ENCODE measurements at places on chromosomes 1 and 21. TPM values are rescaled to one million over a fixed set of nuclear protein-coding genes. Genes with fewer than 3 reads are reported as not detected.
A peak's percentile ranks its signal among the peaks of the same experiment; 100 is the strongest.

DNA sequence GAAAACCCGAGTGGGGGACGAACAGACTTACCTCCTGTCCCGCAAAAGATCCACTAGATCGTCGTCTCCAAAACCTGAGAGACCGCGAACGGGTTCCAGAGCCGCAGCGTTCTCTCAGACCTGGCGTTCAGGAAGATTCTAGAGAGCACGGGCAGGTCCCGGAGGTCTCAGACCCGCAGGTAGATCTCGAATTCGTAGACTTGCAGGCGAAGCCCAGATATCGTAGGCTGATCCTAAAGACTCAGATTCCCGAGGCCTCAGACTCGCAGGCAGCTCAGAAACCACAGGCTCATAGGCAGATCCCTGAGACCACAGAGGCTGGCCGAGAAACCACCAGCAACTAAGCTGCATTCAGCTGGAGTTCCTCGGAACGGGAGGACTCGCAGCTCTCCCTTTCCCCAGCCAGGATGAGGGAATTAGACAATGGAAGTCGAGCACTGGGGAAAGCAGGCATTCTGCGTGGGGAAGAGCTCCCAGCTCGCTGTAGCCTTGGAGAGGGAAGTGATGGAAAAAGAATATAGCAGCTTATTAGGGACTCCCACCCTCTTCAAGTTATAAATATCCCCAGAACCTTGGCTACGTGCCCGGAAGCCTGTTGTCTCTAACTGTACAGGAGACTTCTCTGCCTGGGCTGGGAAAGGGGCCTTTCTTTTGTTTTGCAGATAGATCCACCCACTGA lies at the start of gene ZNF436:
Gene ZNF436, minus strand, starts transcription at position 502 of the 679 bp plus-strand sequence. CDS start 1,831 bp downstream, outside the sequence.
- DNase-seq = peak; percentile 85

GRCh38 chr1:10815858-10816195 lies 19.4 kb upstream of the CASZ1 start:
- DNase-seq = no peak

Gene GCSAML
- 0.14 TPM for total RNA-seq

Gene UROD
- 98.8 TPM for total RNA-seq

DNA sequence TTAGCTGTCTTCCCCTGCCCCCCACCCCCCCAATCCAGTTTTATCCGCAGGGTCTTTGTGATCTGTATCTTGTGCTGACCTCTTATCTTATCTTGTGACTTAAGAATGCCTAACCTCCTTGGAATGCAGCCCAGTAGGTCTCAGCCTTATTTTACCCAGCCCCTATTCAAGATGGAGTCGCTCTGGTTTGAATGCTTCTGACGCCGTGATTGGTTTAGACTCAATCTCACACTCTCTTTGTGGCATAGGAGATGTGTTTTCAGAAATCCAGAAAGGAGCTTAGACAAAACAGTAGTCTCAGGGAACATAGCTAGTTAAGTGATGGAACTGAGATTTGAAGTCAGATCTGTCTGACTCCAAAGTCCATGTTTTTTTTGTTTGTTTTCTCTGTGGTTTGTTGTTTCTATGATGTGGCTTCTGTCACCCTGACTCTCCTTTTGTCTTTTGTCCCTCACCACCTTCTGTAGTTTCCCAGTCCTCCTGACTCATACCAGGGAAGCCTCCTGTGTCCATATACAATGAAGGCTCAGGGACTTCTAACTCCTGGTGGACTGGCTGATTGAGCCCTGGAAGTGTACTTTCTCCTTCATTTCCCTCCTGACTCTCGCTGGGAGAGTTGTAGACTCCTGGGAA lies 18.1 kb upstream of the USP24 start:
- DNase-seq = no peak

DNA sequence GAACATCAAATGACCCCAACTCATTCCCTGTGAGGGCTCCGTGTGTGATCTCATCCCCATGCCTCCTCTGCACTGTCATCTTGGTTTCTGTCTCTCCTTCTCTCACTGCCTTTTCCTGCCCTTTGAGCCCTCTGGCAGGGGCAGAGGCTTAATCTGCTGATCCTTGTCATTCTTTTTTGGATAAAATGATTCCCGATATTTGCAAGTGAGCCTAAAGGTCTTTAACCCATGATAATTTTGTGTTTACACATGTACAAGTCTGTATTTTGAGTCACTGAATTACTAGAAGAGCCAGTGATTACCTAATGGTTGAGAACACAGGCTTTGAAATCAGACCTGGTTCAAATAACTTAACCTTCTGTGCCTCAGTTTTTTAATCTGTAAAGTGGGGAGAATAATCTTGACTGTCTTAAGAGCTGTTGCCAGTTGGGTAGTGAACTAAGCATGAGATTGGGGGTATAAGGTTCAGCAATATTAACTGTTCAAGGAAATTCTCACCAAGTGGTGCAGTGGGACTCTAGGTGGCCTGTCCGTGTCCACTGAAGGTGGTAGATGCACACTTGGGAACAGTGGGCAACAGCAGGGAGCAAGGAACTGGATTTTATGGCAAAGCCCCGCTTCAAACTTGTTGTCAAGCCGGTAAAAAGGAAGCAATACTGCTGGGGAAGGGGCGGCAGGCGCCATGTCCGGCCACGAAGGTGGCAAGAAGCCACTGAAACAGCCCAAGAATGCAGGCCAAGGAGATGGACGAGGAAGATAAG lies 1.6 kb downstream of the ECHDC2 start:
- DNase-seq = no peak

Gene INTS3
- 40.2 TPM for total RNA-seq

GRCh38 chr1:173917635-173918493 lies 737 bp upstream of the SERPINC1 start:
- no peak for DNase-seq

Gene NBPF4
- not detected for total RNA-seq
